ENCODE measurements at places on chromosomes 7 and 10. TPM values are rescaled to one million over a fixed set of nuclear protein-coding genes. Genes with fewer than 3 reads are reported as not detected.

- H3K4me1 ChIP-seq: no peaks in the 10 kb centered on the region
- DNase-seq: peak; percentile 92
- H3K27me3 ChIP-seq: no peaks in the 10 kb centered on the region
- peak overlapping the region; percentile 70 for H3K4me3 ChIP-seq
- H3K27ac ChIP-seq: no peak overlapping the region
- peaks cover 5% of the 10 kb centered on the region for H3K36me3 ChIP-seq
Observed at GRCh38 chr7:127347567-127348246, 44.8 kb downstream of the ZNF800 start.

Gene RGR
- not detected for total RNA-seq

Gene CALML5
- total RNA-seq: not detected

Gene ZC3HAV1L
- total RNA-seq: 10.9 TPM

- H3K27ac ChIP-seq: no peak overlapping the region
- H3K36me3 ChIP-seq: no peaks in the 10 kb centered on the region
- no peak for DNase-seq
Observed at GRCh38 chr10:101221549-101221948, 7.7 kb downstream of the LBX1 start.

- no peaks in the 10 kb centered on the region for H3K27me3 ChIP-seq
- peaks cover 43% of the 10 kb centered on the region for H3K4me1 ChIP-seq
- no peak for DNase-seq
- no peak overlapping the region for H3K4me3 ChIP-seq
- H3K27ac ChIP-seq: peak overlapping the region; percentile 92
Observed at GRCh38 chr10:79140085-79140793, 71.5 kb downstream of the ZMIZ1 start.

Gene MGAM2
- not detected for total RNA-seq

Gene HUS1
- total RNA-seq: 21.1 TPM

DNA sequence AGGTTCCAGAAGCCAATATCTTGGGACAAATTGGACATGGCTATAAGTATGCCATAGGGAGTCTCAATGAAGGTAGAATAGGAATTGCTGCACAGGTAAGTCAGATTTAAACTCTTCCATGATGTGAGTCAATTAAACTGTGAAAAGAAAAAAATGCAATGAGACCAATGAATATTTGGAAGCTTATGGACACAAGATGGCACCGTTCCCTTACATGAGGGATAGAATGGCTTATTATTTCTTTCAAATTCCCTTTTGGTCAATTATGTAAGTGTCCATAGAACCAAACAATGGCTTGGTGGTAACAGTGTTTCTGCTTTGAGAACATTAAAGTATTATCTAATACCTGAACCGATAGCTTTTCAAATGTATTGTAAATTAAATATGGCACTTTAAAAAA, 35.6 kb downstream of the ACADSB start:
- no peaks in the 10 kb centered on the region for H3K27me3 ChIP-seq
- H3K36me3 ChIP-seq: no peaks in the 10 kb centered on the region
- peak; percentile 46 for DNase-seq
- H3K4me1 ChIP-seq: no peaks in the 10 kb centered on the region
- H3K27ac ChIP-seq: no peak overlapping the region
- no peak overlapping the region for H3K4me3 ChIP-seq

GRCh38 chr7:44175730-44176129, 13.5 kb downstream of the GCK start:
- no peak overlapping the region for H3K4me3 ChIP-seq
- DNase-seq: no peak
- H3K36me3 ChIP-seq: no peaks in the 10 kb centered on the region
- H3K27me3 ChIP-seq: no peaks in the 10 kb centered on the region

Gene ATOH7
- total RNA-seq: not detected

GRCh38 chr10:4177791-4178190, 392.8 kb upstream of the KLF6 start:
- H3K4me3 ChIP-seq: no peak overlapping the region
- H3K27me3 ChIP-seq: no peaks in the 10 kb centered on the region
- no peak overlapping the region for H3K27ac ChIP-seq

GRCh38 chr10:123755061-123755460, 88.9 kb downstream of the GPR26 start:
- no peaks in the 10 kb centered on the region for H3K27me3 ChIP-seq
- H3K4me1 ChIP-seq: no peaks in the 10 kb centered on the region
- no peaks in the 10 kb centered on the region for H3K36me3 ChIP-seq

Gene ACADSB
- 3.7 TPM for total RNA-seq

GRCh38 chr10:91316486-91316885, 93.7 kb upstream of the HECTD2 start:
- H3K27ac ChIP-seq: no peak overlapping the region
- H3K36me3 ChIP-seq: no peaks in the 10 kb centered on the region
- DNase-seq: no peak
- peaks cover 12% of the 10 kb centered on the region for H3K4me1 ChIP-seq
- no peak overlapping the region for H3K4me3 ChIP-seq
- no peaks in the 10 kb centered on the region for H3K27me3 ChIP-seq

DNA sequence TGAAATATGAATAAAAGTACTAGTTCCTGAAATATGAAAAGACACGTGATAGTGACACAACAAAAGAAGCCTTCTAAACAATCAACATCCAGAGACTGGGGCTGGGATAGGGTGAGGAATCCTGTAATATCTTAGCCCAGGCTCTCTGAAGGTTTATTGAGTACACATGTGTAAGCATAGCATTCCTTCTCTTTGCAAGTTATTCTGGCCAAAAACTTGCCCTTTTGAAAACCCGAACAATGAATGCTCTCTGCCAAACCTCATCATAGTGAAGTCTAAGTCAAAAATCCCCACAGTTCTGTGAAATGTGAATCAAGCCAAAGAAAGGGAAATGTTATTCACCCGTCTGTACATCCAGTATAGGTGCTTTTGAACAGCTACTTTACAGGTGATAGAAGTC, 11.6 kb downstream of the SEMA3D start:
- peak; percentile 57 for DNase-seq
- H3K4me3 ChIP-seq: no peak overlapping the region
- no peaks in the 10 kb centered on the region for H3K36me3 ChIP-seq
- H3K27me3 ChIP-seq: no peaks in the 10 kb centered on the region
- peak overlapping the region; percentile 6 for H3K27ac ChIP-seq

DNA sequence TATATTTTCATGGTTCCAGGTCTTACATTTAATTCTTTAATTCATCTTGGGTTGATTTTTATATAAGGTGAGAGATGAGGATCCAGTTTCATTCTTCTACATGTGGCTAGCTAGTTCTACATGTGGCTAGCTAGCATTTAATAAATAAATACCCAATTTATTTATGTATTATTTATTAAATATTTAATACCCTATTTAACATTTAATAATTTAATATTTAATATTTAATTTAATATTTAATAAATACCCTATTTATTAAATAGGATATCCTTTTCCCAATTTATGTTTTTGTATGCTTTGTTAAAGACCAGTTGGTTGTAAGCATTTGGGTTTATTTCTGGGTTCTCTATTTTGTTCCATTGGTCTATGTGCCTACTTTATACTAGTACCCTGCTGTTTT, 111.0 kb upstream of the PCLO start:
- no peak for DNase-seq
- peaks cover 12% of the 10 kb centered on the region for H3K27me3 ChIP-seq
- H3K27ac ChIP-seq: no peak overlapping the region
- H3K4me3 ChIP-seq: no peak overlapping the region

DNA sequence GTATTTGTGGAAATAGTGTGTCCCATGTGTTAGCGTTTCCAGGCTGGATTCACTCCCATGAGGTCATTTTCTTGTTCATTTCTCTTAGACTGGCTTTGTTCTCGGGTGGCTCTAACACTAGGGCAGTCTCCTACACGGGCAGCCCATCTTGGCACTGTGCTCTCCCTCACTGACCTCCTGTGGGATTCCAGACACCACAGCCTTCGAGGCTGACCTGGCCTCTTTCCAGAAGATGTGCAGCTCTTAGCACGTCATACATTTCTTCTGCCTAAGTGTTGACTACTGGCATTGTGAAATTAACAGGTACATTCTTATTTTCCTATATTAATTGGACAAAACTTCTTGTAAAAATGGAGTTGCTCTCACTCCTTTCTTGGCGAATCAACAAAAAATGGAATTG, 72.8 kb downstream of the INSYN2A start:
- H3K27ac ChIP-seq: no peak overlapping the region
- no peak overlapping the region for H3K4me3 ChIP-seq
- no peaks in the 10 kb centered on the region for H3K27me3 ChIP-seq
- peaks cover 12% of the 10 kb centered on the region for H3K36me3 ChIP-seq

DNA sequence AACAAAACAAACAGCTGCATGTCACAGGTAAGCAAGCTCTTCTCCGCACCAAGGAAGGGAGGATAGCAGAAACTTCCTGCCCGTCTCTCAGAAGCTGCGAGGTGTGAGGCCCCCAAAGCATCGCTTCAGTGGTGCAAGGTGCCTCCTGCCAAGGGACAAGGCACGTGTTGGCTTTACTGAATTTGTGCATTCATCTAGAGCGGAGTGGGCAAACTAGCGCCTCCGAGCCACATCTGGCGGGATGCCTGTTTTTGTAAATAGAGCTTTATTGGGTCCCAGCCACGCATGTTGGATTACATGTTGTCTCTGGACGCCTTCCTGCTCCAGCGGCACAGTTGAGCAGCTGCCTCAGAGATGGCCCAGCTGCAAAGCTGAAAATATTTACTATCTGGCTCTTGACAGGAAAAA, 27.7 kb downstream of the PHYH start:
- H3K27ac ChIP-seq: no peak overlapping the region
- no peak overlapping the region for H3K4me3 ChIP-seq
- H3K36me3 ChIP-seq: no peaks in the 10 kb centered on the region
- peak; percentile 56 for DNase-seq
- no peaks in the 10 kb centered on the region for H3K27me3 ChIP-seq

Gene NKX1-2
- not detected for total RNA-seq

Gene NUTM2B
- total RNA-seq: not detected

Gene LIPM
- total RNA-seq: not detected

Gene TDRD1
- not detected for total RNA-seq

GRCh38 chr10:77188000-77188395, 449.6 kb downstream of the KCNMA1 start:
- no peaks in the 10 kb centered on the region for H3K27me3 ChIP-seq
- no peak for DNase-seq
- H3K4me3 ChIP-seq: no peak overlapping the region
- H3K4me1 ChIP-seq: peaks cover 18% of the 10 kb centered on the region
- no peaks in the 10 kb centered on the region for H3K36me3 ChIP-seq

DNA sequence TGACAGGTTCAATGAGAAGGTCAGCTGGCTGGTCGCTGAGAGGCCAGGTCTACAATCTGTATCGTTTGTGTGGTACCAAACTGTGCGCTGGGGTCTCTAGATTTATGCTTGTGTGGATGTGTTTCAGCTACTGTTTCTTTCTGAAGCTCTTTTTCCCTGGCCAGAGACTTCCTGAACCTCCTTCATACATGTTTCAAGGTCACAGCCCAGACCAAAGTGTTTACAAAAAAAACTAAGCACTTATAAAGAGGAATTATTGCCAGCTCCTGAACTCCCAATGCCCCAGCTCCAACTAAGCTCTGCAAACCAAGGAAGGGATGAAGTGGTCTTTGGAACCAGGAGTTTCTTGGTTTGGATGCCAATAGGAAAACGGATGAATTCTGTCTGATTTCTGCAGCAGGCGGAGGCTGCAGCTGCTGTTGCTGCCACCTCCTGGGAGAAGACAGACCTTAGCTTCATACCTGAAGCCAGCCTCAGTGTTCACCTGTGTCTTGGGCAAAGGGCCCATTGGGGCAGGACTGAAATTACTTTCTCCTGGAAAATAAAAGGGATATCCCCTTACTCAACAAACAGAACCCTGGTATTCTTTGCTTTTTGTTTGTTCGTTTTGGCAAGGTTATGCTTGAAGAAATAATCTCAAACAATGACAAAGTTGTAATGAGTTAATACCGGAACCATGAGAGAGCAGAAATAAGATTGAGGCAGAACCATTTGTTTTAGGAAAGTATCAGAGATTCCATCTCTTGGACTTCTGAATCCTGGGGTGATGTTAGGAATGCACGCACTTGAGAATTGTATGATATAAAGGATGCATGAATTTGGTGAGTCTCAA, 24.6 kb upstream of the MKLN1 start:
- peak; percentile 32 for DNase-seq
- H3K4me3 ChIP-seq: no peak overlapping the region
- H3K36me3 ChIP-seq: no peaks in the 10 kb centered on the region
- H3K27me3 ChIP-seq: no peaks in the 10 kb centered on the region
- H3K27ac ChIP-seq: no peak overlapping the region
- H3K4me1 ChIP-seq: peaks cover 6% of the 10 kb centered on the region

DNA sequence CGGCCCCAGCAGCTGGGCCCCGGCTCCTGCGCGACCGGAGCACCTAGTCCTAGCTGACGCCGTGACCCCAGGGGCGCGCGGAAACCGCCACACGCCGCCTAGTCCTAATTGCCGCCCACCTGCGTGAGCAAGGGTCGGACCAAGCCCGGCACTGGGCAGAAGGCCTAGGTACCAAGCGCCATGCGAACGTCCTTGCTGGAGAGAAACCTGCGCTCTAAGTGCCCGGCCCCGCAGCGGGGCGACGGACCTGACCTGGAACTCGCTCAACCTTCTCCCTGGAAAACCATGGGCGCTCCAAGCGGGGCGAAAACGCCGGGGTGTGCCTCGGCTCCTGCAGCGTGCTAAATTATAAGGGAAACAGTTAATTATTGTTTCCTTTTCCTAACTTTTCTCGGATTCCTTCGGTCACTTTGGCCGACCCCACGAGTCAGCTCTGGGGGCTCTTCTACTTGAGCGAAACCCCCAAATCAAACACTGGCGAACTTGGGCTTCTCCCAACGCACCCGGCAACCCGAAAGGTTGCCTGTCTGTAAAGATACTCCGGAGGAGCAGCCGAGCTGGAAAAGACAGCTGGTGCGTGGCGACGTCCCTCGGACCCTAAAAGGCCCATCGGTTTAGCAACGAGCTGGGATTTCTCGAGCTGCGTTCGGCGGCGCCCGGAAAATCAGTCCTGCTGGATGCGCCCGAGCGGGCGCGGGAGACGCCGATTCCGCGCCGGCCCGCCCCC, 5.3 kb upstream of the EBF3 start:
- H3K27ac ChIP-seq: no peak overlapping the region
- peaks cover 7% of the 10 kb centered on the region for H3K4me1 ChIP-seq
- peaks cover 82% of the 10 kb centered on the region for H3K27me3 ChIP-seq
- DNase-seq: no peak

Gene IFIT1B
- not detected for total RNA-seq

DNA sequence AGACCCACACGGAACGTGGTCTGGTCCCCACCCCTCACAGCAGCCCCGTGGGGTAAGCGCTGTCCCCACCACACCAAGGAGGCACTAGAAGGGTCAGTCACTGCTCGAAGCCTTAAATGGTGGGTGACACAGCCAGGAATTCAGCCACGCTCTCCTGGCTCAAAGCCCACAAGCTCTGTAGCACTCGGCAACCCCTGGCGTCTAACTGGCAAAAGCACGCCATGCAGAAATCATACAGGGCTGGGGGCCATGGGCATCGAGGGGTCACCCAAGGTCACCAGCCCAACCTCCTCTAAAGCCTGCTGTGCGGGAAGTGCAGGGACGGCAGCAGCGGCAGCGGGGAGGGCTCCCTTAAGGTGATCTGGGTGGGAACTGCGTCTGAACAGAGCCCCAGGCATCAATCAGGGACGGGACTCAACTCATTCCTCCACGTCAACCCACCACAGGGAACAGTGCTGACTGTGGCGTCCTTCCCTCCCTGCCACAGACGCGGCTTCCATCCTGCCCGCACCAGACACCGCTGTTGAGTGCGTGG, 7.8 kb downstream of the GPER1 start:
- H3K27ac ChIP-seq: no peak overlapping the region
- no peaks in the 10 kb centered on the region for H3K27me3 ChIP-seq
- no peaks in the 10 kb centered on the region for H3K36me3 ChIP-seq

Gene ZEB1
- 50.0 TPM for total RNA-seq

Gene AKR1C4
- not detected for total RNA-seq

- H3K27me3 ChIP-seq: no peaks in the 10 kb centered on the region
- H3K4me1 ChIP-seq: no peaks in the 10 kb centered on the region
- no peak overlapping the region for H3K27ac ChIP-seq
- H3K4me3 ChIP-seq: no peak overlapping the region
- H3K36me3 ChIP-seq: no peaks in the 10 kb centered on the region
Observed at GRCh38 chr10:36302086-36302485, 660.0 kb upstream of the FZD8 start.

All from GM23248 (cell line).